ENCODE measurements at places on chromosomes 4 and X. TPM values are rescaled to one million over a fixed set of nuclear protein-coding genes. Genes with fewer than 3 reads are reported as not detected.

DNA sequence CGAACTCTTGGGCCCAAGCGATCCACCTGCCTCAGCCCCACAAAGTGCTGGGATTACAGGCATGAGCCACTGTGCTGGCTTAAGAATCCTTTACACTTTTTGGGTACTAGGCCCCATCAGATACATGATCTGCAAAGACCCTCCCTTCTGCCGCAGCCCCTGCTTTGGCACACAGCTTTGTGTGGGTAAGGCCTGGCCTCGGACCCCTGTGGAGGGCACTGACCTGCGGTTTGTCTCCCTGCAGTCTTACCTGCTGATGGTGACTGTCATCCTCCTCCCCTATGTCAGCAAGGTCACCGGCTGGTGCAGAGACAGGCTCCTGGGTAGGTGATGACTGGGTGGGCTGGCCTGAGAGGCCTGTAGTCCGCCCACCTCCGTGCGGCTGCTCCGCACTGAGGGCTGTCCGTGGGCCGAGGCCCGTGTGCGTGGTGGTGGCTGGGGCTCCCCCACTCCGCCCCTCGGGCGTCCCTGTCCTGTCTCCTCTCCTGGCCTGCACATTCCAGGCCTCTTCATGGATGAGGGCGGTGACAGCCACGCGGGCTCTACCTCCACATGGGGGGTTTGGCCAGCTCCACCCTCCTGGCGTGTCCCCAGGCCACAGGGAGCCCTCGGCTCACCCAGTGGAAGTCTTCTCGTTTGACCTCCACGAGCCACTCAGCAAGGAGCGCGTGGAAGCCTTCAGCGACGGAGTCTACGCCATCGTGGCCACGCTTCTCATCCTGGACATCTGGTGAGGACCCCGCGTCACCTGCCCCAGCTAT, 18.0 kb downstream of the DGKQ start:
- no peaks in the 10 kb centered on the region for H3K36me3 ChIP-seq
- H3K27me3 ChIP-seq = no peaks in the 10 kb centered on the region
- no peak overlapping the region for H3K27ac ChIP-seq

GRCh38 chrX:116009346-116009745, 161.2 kb upstream of the AGTR2 start:
- no peak overlapping the region for H3K4me3 ChIP-seq
- H3K36me3 ChIP-seq = no peaks in the 10 kb centered on the region
- no peaks in the 10 kb centered on the region for H3K4me1 ChIP-seq
- no peak overlapping the region for H3K27ac ChIP-seq
- no peaks in the 10 kb centered on the region for H3K27me3 ChIP-seq

DNA sequence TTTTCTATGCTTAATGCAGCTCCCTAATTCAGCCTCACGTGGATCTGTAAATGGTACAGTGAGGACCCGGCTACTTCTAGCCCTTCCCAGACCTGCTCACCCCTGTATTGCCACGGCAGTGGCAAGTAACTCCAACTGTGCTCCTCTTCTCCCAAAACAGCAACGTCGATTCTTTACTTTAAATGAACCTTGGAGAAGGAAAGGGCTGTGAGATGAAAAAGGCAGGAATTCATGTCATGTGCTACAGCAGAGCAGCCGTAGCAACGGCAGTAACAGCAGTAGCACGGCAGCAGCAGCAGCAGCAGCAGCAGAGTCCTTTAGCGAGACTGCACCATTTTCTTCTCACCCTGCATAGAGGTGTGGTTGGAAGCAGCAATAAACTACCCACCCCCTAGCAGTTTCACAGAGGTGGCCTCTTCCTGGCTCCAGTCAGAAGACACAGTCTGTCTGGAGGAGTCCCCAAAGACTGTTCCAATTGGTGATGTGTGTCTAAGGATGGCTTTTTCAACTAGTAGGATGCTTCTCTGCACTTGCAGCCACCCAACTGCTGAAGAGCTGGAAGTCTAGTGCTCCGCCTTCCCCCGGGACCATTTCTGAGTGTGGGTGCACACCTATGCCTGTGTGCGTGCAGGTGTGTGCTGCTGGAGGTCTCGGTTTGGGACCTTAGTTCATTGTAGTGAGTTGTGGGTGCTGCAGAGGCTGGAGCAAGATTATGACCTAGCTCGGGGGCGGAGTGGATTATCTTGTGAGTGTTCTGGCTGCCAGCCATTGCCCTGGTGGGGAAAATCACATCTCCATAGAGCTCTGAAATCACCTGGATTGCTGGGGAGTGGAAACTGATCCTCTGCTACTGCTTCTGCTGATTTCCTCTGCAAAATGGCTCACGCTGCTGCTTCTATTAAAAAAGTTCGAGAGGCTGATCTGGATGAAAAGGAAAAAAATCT, 67.2 kb downstream of the ANK2 start:
- H3K36me3 ChIP-seq = no peaks in the 10 kb centered on the region
- no peaks in the 10 kb centered on the region for H3K27me3 ChIP-seq
- H3K4me1 ChIP-seq = no peaks in the 10 kb centered on the region

DNA sequence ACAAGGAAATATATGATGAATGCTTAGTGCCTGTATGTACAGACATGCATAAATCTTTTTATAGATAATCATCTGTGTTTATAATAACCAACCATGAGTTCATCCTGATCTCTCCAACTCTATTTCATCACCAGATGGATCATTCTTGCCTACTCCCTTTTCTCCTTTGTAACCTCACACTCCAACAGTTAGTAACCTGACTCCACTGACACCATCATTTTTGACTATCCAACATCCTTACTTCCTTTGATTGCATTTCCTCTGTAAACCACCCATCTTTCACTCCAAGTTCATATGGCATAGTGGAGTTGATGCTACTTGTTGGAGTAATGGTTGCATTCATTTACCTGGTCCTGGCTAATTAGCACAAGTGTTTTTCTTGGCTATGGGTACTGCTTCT, 170.6 kb downstream of the ZNF330 start:
- peaks cover 28% of the 10 kb centered on the region for H3K4me1 ChIP-seq
- no peaks in the 10 kb centered on the region for H3K36me3 ChIP-seq
- H3K27me3 ChIP-seq = no peaks in the 10 kb centered on the region
- peak; percentile 29 for DNase-seq
- H3K27ac ChIP-seq = no peak overlapping the region

GRCh38 chr4:141130947-141131605, 2.2 kb downstream of the RNF150 start:
- H3K36me3 ChIP-seq = no peaks in the 10 kb centered on the region
- peak overlapping the region; percentile 96 for H3K4me3 ChIP-seq
- H3K27ac ChIP-seq = no peak overlapping the region
- no peaks in the 10 kb centered on the region for H3K27me3 ChIP-seq
- H3K4me1 ChIP-seq = peaks cover 24% of the 10 kb centered on the region

Gene GRPR
- not detected for total RNA-seq

Gene PCDH10
- not detected for total RNA-seq

DNA sequence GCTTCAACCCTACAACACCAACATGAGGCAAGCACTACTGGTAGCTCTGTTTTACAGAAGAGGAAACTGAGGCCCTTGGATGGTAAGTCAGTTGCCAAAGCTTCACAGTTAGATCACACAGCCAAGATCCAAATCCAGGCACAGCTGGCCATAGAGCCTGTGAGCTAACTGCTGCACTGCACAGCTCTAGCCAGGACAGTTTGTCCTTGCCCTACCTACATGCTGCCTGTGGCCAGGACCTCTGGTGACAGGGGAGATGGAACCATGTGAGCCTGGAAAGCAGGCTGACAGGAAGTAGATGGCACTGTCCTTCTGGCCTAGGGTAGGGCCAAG, 257.8 kb downstream of the FBXW7 start:
- no peak overlapping the region for H3K4me3 ChIP-seq
- peaks cover 8% of the 10 kb centered on the region for H3K4me1 ChIP-seq
- no peaks in the 10 kb centered on the region for H3K36me3 ChIP-seq
- DNase-seq = no peak
- H3K27ac ChIP-seq = no peak overlapping the region

- H3K27me3 ChIP-seq = no peaks in the 10 kb centered on the region
- H3K4me1 ChIP-seq = peaks cover 14% of the 10 kb centered on the region
- DNase-seq = no peak
- no peaks in the 10 kb centered on the region for H3K36me3 ChIP-seq
Observed at GRCh38 chrX:34657726-34658070, 613 bp upstream of the TMEM47 start.

DNA sequence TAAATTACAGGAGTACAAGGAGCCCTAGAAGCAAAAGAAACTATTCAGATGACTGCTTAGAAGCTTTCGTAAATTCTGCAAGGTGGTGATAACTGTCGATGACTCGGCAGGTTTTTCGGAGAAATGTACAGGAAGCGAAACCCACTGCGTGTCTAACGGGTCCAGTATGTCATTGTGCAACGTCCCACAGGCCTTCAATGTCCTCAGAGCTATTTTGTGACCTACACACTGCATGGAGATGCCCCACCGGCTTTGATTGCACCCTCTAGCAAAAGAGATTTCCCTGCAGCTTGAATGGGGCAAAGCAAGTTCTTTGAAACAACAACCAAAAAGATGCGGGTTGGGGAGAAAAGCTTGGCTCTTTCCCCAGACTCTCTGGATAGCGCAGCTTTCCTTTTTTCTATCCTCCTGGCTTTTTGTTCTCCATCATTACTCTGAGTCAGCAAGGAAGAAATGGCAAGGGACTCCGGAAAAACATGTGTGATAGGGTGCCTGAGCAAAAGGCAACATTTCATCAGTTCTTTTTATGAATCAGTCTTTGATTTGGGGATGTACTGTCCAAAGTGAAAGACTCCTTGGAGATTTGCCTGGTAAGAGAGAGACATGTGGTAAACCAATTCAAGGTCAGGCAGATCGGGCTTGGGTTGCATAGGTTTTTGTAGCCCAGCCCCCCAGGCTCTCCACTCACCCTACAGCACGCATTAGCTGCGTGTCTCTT, 112.0 kb upstream of the TBL1X start:
- DNase-seq = peak; percentile 78
- peaks cover 22% of the 10 kb centered on the region for H3K4me1 ChIP-seq
- H3K27ac ChIP-seq = peak overlapping the region; percentile 80
- H3K36me3 ChIP-seq = no peaks in the 10 kb centered on the region

Gene TCEAL7
- total RNA-seq = 17.1 TPM

Gene CCNB3
- not detected for total RNA-seq

DNA sequence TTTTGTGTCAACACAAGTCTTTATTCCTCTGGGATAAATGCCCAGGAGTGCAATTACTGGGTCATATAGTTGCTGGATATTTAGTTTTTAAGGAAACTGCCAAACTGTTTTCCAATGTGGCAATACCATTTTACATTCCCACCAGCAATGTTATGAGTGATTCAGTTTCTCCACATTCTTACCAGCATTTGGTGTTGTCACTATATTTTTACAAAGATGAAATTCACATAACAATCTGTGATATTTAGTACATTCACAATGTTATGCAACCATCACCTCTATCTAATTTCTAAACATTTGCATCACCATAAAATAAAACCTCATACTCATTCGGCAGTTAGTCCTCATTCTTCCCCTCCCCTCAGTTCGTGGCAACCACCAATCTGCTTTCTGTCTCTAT, 75.0 kb downstream of the MAMLD1 start:
- peak; percentile 53 for DNase-seq
- no peaks in the 10 kb centered on the region for H3K27me3 ChIP-seq
- H3K4me1 ChIP-seq = peaks cover 23% of the 10 kb centered on the region
- peak overlapping the region; percentile 69 for H3K27ac ChIP-seq

GRCh38 chrX:63299596-63299995, 51.5 kb downstream of the SPIN4 start:
- no peak overlapping the region for H3K27ac ChIP-seq
- no peaks in the 10 kb centered on the region for H3K27me3 ChIP-seq
- no peaks in the 10 kb centered on the region for H3K36me3 ChIP-seq
- H3K4me3 ChIP-seq = no peak overlapping the region

DNA sequence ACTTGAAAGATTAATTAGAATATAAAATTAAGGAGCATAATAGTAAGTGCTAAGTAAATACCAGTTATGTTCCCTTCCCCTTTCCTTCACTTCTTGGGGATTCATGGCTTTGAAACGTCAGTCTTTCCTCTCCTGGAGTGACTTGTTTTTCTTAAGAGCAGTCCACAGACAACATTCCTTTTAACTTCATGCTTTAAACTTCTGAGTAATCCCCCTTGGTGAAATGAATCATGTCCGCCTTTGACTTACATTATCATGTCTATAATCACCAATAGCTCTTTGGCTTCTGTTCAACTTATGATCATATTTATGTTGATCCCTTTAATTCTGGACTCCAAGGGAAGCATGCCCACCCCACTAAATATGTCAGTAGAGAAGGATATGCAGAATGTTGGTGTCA, 1012.1 kb upstream of the SLIT2 start:
- H3K4me1 ChIP-seq = no peaks in the 10 kb centered on the region
- no peaks in the 10 kb centered on the region for H3K27me3 ChIP-seq
- peak; percentile 41 for DNase-seq
- no peaks in the 10 kb centered on the region for H3K36me3 ChIP-seq
- H3K4me3 ChIP-seq = no peak overlapping the region

Gene F11
- total RNA-seq = not detected

DNA sequence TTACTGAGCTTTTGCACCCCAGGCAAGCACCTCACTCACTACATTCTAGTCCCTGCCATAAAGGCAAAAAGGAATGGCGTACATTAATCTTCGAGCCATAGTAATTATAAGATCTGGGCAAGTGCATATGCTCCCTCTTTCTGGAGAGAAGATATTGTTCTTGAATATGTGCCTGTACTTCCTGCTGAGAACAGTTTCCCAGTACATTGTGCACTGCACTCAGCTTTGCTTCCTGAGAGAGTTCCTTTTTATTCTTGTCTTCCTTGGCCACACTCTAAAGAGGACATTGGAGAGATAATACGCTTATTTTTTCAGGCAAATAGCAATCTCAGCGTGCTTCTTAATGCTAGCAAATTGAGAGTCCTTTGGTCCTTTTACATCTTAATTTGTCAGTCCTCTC, 909.0 kb upstream of the PCDH10 start:
- no peaks in the 10 kb centered on the region for H3K4me1 ChIP-seq
- no peak overlapping the region for H3K27ac ChIP-seq
- no peak overlapping the region for H3K4me3 ChIP-seq

Gene C4orf51
- total RNA-seq = not detected

DNA sequence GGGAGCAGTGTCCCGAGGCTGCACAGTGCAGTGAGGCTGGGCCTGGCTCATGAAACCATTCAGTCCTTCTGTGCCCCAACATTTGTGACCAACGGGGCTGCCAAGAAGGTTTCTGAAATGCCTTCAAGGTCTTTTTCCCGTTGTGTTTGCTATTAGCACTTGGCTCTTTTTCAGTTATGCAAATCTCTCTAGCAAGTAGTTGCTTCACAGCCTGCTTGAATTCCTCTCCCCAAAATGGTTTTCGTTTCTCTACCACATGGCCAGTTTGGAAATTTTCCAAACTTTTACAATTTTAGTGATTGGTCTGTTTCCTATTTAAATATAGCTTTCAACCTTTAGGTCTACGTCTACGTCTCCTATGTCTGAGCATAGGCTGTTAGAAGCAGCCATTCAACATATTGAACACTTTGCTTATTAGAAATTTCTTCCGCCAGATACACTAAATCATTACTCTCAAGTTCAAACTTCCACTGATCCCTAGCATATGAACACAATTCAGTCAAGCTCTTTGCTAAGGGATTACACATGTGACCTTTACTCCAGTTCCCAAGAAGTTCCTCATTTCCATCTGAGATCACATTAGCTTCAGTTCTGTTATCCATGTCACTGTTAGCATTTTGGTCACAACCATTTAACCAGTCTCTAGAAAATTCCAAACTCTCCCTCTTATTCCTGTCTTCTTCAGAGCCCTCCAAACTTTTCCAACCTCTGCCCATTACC, 901.8 kb downstream of the GLUD2 start:
- no peaks in the 10 kb centered on the region for H3K27me3 ChIP-seq
- no peak overlapping the region for H3K4me3 ChIP-seq
- no peak overlapping the region for H3K27ac ChIP-seq
- DNase-seq = no peak

Measured in GM23248 (cell line).